ENCODE measurements at places on chromosomes 16 and 17.

GRCh38 chr17:11813871-11814270, 183.4 kb downstream of the ZNF18 start:
- DNase-seq = no peak

GRCh38 chr17:68790931-68791330, 164.3 kb downstream of the ABCA8 start:
- DNase-seq = no peak

GRCh38 chr17:57439651-57440050, 183.3 kb downstream of the MSI2 start:
- DNase-seq = no peak

DNA sequence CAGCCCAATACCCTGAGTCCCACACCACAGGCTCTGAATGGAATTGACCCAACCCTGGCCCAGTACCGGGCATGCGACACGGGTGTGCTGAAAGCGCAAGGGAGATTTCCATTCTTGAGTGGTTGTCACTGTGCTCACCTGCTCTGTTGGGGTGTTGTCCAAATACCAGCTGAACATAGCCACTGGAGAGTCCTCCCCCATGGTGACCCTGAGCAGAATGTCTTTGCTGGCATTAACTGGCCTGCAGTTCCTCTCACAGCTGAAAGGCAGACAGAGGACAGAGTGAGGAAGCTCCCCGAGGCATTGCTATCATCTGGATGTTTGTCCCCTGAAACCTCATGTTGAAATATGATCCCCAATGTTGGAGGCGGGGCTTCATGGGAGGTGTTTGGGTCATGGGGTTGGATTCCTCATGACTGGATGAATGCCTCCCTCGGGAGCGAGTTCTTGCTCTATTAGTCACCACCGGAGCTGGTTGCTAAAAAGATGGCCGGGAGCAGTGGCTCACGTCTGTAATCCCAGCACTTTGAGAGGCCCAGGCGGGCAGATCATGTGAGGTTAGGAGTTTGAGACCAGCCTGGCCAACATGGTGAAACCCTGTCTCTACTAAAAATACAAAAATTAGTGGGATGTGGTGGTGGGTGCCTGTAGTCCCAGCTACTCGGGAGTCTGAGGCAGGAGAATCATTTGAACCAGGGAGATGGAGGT, 57.3 kb upstream of the BCO1 start:
- no peak for DNase-seq

DNA sequence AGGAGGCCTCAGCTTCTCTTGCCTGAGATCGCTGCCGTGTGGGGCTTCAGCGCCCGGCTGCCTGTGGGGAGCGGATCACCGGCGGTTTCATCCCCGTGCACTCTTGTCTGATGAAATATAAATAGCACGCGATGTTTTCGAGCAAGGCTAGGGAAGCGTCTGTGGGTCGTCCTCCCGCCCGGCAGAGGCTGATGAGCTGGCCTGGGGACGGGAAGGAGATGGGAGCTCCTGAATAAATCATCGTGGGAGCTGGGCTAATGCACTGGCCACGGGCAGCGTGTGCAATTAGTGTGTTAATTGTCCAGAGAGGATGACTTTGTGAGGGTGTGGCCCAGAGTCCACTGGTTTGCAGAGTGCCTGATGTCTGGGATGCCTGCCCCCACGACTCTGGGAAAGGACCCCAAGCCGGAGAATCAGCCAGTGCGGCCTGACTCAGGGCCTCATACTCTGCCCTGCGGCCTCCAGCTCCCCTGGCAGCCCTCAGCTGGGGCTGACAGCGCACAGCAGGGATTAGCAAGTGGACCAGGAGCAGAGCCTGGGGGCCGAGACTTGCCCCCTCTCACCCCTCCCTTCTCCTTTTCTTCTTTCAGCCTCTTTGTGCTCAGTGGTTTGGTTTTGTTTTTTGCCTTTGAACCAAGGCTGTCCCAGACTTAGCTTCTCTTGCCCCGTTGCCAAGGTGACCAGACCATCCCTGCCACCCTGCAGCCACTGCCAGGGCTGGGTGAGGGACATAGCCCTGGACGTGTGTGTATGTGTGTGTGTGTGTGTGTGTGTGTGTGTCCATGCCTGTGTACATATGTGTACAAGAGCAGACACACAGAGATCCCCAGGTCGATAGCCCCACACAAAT, 21.4 kb downstream of the KCNJ12 start:
- DNase-seq = no peak

- no peak for DNase-seq
Measured at GRCh38 chr16:89366561-89367537, 123.5 kb downstream of the ANKRD11 start.

DNA sequence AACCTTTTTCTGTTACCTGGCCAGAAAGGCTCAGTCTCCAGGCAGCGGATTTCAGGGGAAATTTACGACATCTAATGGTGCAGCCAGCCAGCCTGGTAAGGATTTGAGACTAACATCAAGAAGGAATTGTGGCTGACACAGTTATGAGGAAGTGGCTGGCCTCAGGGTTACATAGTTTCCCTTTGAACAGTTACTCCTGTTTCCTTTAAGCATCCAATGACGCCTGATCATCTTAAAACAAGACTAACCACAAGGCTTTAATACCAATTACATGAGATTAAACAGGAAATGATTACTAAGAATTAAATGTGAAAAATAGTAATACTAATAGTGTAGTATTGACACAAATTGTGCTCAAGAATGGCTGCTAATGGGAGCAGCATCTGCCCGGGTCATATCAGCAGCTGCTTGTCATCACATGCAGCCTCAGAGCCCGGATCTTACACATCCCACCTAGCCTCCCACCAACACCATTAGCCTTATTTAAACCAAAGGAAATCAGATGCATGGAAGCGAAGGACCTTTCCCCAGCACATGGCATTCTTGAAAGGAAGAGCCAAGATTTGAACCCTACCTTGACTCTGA, 431.8 kb downstream of the PMP22 start:
- no peak for DNase-seq

- no peak for DNase-seq
Measured at GRCh38 chr16:66904846-66905632, 13.6 kb downstream of the CDH16 start.

- DNase-seq = no peak
Measured at GRCh38 chr17:8053600-8053999, 14.7 kb downstream of the ALOX15B start.

GRCh38 chr17:76585033-76585648, 519 bp downstream of the ST6GALNAC2 start:
- DNase-seq = no peak

DNA sequence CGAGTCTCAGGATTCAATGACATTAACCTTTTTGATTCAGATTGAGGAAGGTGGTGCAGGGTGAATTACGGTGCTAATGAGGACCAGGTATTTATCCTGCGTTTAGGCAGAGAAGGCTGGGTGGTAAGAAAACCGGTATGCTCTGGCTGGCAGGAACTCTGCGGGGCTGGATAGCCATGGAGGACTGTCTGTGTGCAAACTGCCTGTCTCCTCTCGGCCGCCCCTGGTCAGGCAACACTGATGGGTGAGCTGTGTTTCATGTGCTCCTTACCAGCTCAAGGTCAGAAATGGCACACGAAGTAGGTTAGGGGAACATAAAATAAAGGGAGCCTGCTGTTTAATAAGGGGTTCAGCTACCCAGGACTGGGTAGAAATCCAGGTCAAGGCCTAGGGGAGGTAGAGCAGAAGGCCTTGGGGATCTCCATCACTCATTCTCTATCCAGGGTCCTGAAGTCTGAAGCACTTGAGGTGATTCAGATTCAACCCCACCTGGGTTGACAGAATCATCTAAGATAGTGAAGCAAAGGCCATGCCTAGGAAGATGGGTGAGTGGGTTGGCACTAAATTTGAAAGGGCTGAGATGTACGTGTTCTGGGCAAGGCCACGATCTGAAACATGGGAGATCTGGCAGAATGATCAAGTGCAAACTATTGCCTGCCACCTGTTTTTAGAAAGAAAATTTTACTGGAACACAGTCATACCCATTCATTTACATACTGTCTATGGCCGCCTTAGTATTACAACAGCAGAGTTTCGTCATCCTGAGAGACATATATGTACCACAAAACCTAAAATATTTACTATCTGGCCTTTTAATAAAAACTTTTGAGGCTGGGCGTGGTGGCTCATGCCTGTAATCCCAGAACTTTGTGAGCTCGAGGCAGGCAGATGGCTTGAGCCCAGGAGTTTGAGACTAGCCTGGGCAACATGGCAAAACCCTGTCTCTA, 292.5 kb downstream of the XYLT1 start:
- DNase-seq = no peak

DNA sequence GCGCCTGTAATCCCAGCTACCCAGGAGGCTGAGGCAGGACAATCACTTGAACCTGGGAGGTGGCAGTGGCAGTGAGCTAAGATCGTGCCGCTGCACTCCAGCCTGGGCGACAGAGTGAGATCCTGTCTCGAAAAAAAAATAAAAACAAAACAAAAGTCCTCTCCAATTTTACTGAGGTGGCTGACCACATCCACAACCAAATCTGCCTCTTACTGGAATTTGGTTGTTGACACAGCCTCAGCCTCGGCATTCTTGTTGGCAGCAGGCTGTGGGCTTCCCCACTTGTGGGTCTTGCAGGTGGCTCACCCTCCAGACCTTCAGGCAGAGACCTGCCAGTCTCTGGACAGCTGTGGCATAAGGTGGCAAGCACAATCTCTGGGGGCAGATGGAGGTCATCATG, 15.6 kb downstream of the B4GALNT2 start:
- DNase-seq = no peak

- no peak for DNase-seq
Measured at GRCh38 chr17:742147-742793, 9.8 kb downstream of the GEMIN4 start.

DNA sequence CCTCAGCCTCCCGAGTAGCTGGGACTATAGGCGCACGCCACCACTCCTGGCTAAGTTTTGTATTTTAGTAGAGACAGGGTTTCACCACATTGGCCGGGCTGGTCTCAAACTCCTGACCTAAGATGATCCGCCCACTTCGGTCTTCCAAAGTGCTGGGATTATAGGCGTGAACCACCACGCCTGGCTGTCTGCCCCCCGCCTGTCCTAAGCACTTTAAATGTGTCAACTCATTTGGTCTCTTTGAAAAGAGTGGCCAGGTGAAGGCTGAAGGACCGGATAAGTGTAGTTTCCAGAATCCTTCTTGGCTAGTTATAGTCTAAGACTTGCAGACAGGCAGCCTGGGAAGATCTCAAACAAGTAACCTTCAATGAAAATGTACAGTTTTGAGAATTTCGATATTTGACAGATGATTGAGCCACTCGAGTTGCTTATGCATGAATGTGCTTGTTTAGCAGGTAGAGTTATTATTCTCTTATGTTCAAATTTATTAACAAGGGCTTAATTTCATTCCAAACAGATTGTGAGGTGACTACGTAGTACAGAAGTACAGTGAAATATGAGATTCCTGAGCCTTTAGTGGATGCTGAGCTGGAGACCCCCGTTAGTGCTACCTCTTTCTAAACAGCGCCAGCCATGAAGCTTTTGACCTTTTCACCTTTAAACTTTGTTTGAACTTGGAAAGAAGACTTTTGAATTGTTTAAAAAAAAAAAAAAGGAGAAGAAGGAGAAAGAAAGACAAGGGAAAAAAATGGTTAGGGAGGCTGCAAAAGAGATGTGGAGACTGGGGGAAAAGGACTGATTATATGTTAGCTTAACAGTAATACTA, 164.4 kb upstream of the TBX2 start:
- DNase-seq = no peak

DNA sequence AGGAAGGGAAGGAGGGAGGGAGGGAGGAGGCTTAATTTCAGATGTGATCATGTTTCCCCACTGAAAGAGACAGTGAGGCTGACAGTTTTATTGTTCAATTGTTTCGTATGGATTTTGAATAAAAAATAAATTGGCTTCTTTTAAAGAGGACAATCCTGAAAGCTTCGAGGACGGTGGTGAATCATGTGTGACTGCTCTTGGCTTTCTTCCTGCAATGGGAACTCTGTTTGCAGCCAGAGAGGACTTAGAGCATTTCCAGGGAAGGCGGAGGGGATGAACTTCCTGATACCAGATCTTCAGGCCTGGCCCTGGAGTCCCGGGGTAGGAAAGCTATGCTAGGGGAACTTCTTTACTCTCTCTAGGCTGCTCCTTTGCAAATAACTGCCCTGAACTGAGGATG, 72.8 kb upstream of the C16orf82 start:
- DNase-seq = no peak

- DNase-seq = no peak
Measured at GRCh38 chr16:57263541-57264351, 18.7 kb downstream of the ARL2BP start.

DNA sequence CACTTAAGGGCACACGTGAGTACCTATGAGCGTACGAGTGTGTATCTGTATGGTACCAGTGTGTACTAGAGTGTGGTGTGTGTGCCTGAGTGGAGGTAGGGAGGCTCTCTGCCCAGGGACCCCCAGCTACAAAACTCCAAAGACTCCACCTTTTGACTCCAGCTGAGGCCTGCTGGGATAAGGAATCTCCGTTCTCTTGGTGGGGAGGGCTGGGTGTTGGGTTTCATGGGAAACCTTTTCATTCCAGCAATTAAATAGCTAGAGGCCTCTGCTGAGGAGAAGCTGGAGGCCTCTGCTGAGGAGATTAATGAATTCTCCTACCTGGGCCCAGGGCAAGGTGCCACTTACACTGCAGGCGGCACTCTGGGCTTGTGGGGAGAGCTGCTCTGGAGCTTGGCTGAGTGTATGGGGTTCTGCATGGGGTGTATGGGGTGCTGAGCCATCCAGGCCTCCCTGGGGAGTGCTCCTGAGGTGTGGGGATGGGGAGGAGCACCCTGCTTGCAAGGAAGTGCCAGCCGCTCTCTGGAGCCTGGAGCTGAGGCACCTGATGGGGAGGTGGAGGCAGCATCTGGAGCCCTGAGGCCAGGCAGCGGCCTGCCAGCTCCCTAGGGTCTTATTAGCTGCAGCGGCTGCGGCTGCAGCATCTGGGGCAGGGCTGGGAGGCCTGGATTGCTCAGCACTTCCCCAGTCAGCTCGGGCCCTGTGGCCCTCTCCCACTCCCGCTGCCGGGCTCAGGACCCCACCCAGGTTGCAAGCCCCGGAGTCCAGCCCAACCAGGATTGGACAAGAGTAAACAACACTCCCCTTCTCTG, 4.6 kb downstream of the ANKRD13B start:
- no peak for DNase-seq

- DNase-seq = no peak
Measured at GRCh38 chr17:10025976-10026901, 121.2 kb upstream of the RCVRN start.

GRCh38 chr16:69225121-69225520, 38.2 kb downstream of the SNTB2 start:
- DNase-seq = no peak

DNA sequence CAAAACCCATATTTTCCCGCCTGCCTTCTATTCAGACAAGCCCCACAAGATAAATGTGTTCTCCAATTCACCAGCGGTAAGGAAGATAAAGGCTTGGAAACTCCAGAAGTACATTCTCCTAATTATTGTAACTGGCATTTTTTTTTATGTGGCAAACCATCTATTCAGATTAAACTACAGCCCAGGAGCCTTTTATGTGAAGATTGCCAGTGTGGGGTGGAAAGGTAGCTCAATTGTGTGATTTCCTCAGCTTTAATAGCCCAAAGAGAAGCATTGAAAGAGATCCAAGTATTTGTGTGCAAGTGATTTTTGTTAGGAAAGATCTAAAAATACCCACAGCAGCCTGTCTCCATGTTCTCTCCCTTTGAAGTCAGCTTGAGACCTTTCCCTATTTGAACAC, 451.4 kb upstream of the CCL2 start:
- DNase-seq = no peak

All from activated CD4-positive, alpha-beta T cell treated with anti-CD3 and anti-CD28 coated beads, Interleukin-2, amount 50 U/mL, for 4 hours (primary cell).